ENCODE measurements at places on chromosomes 1 and 21.

DNA sequence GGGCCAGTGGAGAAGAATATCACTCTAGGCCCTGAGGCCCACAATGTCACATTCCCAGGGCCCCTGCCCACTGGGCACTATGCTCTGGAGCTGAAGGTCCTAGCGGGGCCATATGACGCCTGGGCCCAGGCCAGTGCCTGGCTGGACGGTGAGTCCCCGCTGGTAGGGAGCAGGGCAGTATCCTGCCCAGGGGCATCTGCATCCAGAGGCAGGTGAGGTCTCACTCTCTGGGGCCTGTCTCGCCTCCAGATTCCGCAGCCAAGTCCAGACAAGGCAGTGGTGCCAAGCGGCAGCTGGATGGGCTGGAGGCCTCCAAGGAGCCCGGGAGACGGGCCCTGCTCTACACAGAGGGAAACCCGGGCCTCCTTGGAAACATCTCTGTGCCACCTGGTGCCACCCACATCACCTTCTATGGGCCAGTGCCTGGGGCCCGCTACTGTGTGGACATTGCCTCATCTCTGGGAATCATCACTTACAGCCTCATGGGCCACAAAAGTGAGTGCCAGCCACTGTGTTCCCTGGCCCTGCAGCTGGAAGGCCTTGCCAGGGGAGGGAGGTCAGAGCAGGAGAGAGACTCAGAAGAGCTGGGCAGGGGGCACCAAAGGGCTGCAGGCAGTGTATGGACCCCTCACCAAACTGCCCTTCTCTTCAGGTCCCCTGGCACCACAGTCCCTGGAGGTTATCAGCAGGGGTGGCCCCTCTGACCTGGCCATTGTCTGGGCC, 11.1 kb upstream of the PTPN7 start:
- no peak for DNase-seq

- DNase-seq, result no peak
Observed at GRCh38 chr1:150579945-150580642, 684 bp upstream of the MCL1 start.

GRCh38 chr1:14780271-14780670, 181.8 kb downstream of the KAZN start:
- no peak for DNase-seq

- no peak for DNase-seq
Observed at GRCh38 chr1:194889310-194889709, 1702.9 kb upstream of the B3GALT2 start.

DNA sequence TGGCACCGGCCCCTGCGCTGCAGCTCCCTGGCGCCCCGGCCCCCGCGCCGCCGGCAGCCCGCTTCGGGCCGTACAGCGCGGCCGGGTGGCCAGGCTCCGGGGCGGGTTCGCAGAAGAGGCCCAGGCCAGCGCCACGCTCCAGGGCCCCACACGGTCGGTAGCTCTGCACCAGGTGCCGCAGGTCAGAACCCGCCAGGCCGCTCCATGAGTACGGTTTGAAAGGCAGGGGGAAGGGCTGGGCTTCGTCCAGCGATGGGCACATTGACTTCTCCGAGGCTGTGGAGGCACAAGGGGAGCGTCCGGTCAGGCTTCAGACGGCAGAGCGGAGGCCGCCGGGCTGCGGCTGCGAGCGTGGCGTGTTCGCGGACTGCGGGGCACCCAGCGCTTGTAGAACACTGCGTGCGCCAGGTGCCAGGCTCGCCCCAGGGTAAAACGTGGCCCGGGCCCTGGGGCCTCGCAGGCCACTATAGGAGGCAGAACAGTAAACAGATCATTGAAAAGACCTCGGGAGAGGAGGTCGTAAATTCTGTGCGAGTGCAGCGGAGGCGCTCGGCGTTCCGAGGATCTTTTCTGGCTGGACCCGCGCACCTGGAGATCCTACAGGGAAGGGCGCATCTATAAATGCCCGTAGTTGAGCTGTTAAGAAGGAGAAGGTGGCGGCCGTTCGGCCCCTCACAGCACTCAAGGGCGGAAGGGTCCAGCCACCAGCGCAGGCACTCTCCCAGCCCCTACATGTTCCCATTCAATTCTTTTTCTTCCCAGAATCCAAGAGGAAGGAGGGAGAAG, 5.7 kb downstream of the GFI1 start:
- no peak for DNase-seq

DNA sequence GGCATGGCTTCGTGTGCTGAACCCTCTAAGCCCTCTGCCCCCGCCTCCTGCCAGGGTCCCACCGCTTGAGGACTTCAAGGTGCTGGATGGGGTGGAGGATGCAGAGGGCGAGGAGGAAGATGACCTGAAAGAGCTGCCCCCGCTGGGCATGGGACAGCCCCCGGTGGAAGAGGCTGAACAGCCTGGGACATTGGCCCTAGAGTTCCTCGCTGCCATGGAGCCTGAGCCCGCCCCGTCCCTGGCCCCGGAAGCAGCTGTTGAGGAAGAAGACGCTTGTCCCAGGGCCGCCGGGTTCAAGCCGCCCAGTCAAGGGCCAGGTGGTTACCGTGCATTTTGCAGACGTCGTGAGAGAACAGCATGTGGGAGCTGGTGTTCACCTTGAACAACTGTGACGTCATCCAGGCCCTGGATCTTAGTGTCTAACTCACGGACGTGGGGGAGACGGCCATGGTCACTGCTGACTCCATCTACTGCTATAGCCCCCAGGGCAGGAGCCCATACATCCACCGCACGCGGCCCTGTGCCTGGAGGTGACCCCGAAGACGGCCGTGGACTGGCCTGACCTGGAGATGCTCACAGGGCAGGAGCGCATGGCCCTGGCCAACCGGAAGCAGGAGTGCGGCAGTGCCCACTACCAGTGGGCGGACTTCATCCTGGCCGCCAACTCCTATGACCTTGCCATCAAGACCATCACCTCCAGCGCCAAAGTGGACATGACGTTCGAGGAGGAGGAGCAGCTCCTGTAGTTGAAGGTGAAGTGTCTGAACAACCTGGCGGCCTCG, 90.1 kb downstream of the PPP1R12B start:
- DNase-seq, result no peak

DNA sequence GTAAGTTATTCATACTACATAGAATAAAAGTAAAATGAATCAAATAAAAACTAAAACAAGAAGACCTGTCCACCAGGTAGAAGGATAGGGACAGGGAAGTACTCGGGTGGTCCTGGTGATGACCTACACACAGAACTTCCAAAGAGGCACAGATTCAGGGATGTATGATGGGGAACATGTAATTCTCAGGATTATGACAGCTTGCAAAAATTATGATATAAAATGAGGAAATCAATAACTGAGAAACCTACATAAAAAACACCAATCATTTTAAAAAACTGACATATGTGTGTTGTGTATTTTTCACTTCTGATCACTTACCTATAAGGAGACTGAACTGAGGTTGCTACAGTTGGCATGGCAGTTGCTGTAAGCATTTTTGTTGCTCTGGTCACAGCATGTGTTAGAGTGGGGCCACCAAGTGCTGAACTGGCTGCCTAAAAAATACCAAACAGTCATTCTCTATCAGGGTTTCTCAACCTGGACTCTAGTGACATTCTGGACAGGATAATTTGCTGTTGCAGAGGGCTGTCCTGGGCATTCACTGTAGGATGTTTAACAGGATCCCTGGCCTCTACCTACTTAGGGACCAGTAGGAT, 73.8 kb downstream of the USP24 start:
- DNase-seq, result no peak

DNA sequence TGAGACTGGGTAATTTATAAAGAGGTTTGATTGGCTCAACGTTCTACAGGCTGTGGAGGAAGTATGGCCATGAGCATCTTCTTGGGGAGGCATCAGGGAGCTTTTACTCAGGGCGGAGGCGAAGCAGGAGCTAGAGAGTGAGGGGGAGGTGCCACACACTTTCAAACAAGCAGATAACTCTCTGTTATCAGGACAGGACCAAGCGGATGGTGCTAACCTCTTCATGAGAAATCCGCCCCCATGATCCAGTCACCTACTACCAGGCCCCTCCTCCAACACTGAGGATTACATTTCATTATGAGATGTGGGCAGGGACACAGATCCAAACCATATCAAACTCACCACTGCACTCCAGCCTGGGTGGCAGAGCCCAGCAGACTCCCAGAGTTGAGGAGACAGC, 11.5 kb upstream of the LRRC47 start:
- no peak for DNase-seq

GRCh38 chr1:109664671-109665070, 3.2 kb upstream of the GSTM2 start:
- DNase-seq, result no peak

GRCh38 chr1:93907718-93908117, 1.5 kb downstream of the GCLM start:
- DNase-seq, result peak; percentile 66

- DNase-seq, result no peak
Observed at GRCh38 chr1:65245295-65245694, 64.0 kb upstream of the DNAJC6 start.

DNA sequence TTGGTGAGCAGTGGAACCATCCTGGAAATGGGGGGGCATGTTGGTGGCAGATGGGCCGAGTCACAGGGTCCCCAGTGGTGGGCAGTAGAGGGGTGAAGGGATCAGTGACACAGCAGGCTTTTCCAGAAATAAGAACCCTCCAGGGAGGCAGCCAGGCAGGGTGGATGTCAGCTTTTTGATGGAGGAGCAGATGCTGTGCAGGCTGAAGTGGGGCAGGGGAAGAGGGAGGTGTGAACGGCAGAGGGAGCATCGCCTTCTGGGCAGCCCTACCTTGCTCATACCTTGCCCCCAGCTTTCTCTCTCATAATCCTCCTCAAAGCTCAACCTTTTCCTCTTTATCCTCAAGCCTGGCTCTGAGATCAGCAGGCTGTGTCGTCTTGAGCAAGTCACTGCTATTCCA, 131.8 kb upstream of the IPO9 start:
- no peak for DNase-seq
